NCI-H1105 (cell line): ENCODE measurements at places on chromosomes 1 and 21.

DNA sequence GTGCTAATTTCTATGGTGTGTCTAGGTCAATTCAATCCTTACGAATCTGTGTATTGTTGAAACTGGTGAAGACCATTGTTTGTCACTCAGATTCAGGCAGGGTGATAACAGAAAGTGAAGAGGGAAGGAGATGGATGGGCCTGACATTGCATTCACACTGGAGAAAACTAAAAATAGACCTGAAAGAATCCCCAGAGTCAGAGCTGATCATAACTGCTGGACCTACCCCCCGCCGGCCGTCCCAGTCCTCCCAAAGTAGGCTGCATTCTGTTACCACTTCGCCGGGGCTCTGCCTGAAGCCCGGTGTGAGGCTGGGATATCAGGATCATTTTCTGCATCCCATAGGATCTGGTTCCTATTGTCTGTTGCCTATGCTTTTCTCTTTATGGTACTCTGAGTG is 121.1 kb downstream of the NUF2 start:
- DNase-seq = no peak

GRCh38 chr1:225880636-225881035 is 1.5 kb downstream of the TMEM63A start:
- DNase-seq = no peak

GRCh38 chr1:222375701-222376100 is 172.2 kb downstream of the HHIPL2 start:
- no peak for DNase-seq

DNA sequence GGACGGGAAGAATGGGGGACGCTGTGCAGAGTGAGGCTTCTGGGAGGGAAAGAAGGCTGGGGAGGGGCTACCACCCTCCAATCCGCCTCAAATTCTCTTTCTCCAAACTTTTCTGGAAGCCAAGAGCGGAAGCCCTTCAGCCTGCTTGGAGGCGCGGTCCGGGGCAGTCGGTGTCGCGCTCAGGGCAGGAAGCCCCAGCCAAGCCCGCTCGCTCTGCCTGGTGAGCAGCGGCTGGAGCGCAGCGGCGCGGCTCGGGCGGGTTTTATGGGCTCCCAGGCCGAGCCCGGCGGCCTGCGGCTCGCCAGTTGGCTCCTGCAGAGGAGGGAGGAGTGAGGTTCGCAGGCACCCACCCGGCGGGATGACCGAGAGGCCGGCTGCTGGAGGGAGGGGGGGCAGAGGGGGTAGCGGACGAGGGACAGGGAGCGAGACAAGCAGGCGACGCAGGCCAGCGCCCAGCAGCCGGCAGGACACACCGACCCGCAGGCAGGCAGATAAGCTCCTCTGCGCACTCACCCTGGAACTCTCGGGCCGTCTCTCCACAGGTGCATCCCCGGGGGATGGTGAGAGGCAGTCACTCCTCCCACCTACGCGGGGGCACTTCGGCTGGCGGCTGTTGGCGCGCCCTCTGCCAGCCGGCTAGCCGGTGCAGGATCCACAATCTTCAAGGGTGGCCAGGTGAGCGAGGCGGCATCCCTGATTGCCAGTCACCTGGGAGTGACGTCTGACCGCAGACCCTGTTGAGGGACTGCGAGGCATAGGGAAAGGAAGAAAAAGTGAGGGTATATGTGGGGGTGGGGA is at the start of gene AVPR1B:
Gene AVPR1B (minus strand): TSS at position 238 of the 798 bp plus-strand sequence. CDS start 498 bp downstream, outside the sequence.
- DNase-seq = peak; percentile 79

DNA sequence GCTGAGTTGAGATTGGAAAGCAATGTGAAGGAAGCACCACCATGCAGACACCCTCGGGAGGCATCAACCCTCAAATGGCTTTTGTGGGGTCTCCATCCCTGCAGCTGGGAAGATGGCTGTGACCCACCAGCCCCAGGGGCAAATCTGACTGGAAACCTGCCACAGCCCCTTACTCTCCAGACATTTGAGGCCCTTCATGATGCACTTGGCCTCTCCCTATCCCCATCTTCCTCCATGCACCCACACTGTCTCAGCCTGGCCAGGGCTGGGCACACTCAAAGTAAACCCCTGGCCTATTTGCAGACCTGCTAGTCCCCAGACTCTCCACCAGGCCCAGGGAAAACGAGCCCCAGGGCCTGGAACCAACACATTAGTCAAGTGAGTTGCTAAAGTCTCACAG is 205.2 kb downstream of the MATN1 start:
- no peak for DNase-seq

DNA sequence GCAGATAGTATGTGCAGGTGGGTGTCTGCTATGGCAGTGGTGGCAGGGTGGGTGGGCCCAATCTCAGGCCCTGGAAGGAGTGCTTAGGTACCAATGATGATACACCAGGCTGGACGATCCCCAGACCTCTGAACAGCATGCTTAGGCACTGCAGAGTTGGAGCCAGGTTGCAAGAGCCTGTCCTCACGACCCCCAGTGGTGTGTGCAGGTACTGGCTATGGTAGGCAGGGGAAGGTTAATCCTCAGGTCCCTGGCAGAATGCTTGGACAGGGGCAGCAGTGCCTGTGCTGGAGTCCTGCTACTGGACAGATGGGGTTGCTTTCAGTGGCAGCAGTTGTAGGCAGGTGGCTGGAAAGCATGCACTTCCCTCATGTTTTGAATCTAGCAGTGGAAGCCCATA is 100.5 kb upstream of the NEK7 start:
- no peak for DNase-seq

DNA sequence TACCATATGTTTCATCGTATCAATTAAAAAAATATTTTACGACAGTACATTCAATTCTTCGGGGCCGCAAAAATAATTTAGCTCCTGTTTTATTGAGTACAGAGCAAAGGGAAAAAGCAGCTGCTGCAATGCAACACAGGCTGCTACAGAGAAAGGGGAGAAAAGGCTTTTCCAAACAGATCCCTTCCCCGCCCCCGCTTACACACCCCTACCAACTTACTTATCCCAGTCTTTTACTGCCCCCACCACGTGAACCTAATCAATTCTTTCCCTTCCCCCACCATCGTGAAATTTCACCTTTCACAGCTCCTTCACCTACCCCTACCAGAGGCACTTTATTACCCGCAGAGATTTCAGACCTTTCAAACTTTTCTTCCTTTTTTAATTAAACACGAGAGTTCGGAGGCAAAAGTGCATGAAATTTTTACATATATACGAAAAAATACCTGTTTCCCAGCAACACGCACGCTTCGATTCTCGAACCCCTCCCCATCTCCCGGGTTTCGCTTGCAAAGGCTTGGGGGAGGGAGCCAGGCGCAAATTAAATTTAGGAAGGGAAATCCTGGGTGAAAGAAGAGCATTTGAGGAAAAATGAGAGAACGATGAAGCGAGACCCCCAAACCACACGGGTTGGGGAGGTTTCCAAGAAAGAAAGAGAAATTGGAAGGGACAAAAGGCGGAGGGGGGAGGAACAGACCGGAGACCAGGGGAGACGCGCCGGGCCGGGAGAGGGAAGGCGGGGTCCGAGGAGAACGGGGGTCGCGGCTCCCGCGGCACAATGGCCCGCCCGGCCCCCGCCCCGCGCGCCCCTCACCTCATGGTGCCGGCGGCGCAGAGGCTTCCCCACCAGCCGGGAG is 823 bp downstream of the ENAH start:
- DNase-seq = peak; percentile 65
